HepG2 (cell line): ENCODE measurements at places on chromosomes 13 and 19.

- H3K36me3 ChIP-seq: no peaks in the 10 kb centered on the region
- H3K4me1 ChIP-seq: no peaks in the 10 kb centered on the region
- no peak overlapping the region for H3K27ac ChIP-seq
- H3K4me3 ChIP-seq: no peak overlapping the region
- no peak for DNase-seq
Observed at GRCh38 chr13:45717349-45717748, 15.2 kb downstream of the CBY2 start.

- no peak within 1 kb of the TSS for H3K4me3 ChIP-seq
- no peaks in the 10 kb centered on the region for H3K4me1 ChIP-seq
- no peaks in the 10 kb centered on the region for H3K27me3 ChIP-seq
- no peak for DNase-seq
- H3K36me3 ChIP-seq: peaks cover 33% of the 10 kb centered on the region
Observed at GRCh38 chr19:49689133-49690078, at the start of gene ADM5. Gene ADM5, plus strand, starts transcription at chr19:49689594. Its CDS starts 244 bp downstream, at chr19:49689838.

DNA sequence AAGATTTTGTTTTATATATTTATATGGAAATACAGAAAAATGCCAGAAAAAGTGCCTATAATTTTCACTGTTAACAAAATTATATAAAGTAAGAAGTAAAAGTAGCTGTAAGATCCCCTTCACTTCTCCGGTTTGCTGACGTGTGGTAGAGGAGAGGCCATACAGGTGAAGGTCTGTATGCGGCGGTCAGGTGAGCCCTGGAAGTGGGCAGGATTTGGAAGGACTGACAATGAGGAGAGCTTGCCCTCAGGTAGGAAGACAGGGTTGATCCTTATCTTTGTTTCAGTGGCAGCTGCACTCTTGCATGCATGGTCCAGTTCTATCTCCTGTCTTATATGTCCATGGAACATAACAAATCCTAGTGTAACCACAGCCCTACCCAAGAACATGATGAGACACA lies 16.9 kb upstream of the TFDP1 start:
- no peak overlapping the region for H3K27ac ChIP-seq
- H3K4me3 ChIP-seq: no peak overlapping the region
- peaks cover 5% of the 10 kb centered on the region for H3K4me1 ChIP-seq
- DNase-seq: no peak
- no peaks in the 10 kb centered on the region for H3K36me3 ChIP-seq

GRCh38 chr19:10270616-10271394 lies at the start of gene ICAM1:
Gene ICAM1, plus strand, starts transcription at chr19:10271120. Its CDS starts 40 bp downstream, at chr19:10271160.
- peak; percentile 83 for DNase-seq
- H3K27ac ChIP-seq: peak within 1 kb of the TSS; percentile 85
- no peaks in the 10 kb centered on the region for H3K27me3 ChIP-seq
